Naive thymus-derived CD4-positive, alpha-beta T cell (primary cell): ENCODE measurements at places on chromosomes 1 and 21. TPM values are rescaled to one million over a fixed set of nuclear protein-coding genes. Genes with fewer than 3 reads are reported as not detected.

GRCh38 chr1:57586842-57587241, 163.0 kb upstream of the DAB1 start:
- no peaks in the 10 kb centered on the region for H3K36me3 ChIP-seq
- H3K27ac ChIP-seq = no peak overlapping the region
- no peak for DNase-seq
- no peaks in the 10 kb centered on the region for H3K27me3 ChIP-seq
- no peaks in the 10 kb centered on the region for H3K4me1 ChIP-seq

DNA sequence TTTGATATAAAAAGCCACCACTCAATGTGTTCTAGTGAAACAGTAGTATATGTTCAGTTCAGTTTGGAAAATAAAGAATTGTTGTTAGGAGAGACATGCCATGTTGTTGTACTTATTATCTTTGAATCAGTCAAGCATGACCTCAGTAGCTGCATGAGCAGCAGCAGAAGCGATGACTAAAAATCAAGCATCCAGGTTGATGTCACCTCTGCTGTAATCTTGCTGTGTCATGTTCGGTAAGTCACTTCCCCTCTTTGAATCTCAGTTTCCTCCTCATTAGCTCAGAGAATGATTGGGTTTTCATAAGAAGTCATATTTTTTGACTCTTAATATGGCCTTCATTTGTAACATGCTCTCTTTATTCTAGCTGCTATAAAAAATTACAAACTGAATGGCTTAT, 428.4 kb upstream of the B3GALT2 start:
- H3K4me1 ChIP-seq = no peaks in the 10 kb centered on the region
- no peak overlapping the region for H3K27ac ChIP-seq

Gene B3GALNT2
- total RNA-seq = 5.3 TPM

Gene DCDC2B
- not detected in 2 replicates for total RNA-seq
